Activated CD4-positive, alpha-beta T cell treated with anti-CD3 and anti-CD28 coated beads for 4 hours (primary cell): ENCODE measurements at places on chromosomes 5 and 9.

DNA sequence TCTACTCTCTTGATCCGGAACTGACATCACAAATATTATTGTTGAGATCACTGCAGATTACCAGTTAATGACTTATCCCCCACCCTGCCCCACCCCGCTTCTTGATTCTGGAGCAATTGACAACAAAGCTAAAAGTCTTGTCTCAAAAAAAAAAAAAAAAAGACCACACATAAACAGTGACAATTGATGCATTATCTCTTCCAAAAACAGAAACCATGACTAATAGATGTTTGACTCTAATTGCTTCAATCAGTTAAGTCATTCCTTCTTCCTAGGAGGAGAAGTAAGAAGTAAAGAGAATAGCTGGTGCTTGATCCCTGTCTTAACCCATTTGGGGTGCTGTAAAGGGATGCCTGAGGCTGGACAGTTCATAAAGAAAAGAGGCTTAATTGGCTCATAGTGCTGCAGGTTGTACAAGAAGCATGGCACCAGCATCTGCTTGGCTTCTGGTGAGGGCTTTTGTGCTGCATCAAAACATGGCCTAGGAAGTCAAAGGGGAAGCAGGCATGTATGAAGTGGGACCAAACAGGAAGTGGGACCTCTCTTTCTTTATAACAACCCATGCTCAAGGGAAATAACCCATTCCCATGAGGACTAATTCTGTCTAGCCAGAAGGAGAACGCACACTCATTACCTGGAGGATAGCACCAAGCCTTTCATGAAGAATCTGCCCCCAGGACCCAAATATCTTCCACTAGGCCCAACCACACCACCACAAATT lies 158.7 kb downstream of the TMEM167A start:
- no peak for DNase-seq

- no peak for DNase-seq
These were observed 25.8 kb downstream of the ADAMTSL2 start for GRCh38 chr9:133560311-133560710.

- no peak for DNase-seq
These were observed 46.8 kb upstream of the NXNL2 start for GRCh38 chr9:88488166-88488565.

GRCh38 chr5:10685115-10685521 lies 75.9 kb downstream of the DAP start:
- no peak for DNase-seq

- no peak for DNase-seq
These were observed 127.4 kb downstream of the BARX1 start for GRCh38 chr9:93827545-93828330.

- DNase-seq, result no peak
These were observed 114.5 kb downstream of the RXRA start for GRCh38 chr9:134440636-134441226.

GRCh38 chr5:120457839-120458507 lies 6.1 kb upstream of the PRR16 start:
- DNase-seq, result peak; percentile 4

- DNase-seq, result no peak
These were observed 91.8 kb upstream of the CCDC112 start for GRCh38 chr5:115388240-115388639.

DNA sequence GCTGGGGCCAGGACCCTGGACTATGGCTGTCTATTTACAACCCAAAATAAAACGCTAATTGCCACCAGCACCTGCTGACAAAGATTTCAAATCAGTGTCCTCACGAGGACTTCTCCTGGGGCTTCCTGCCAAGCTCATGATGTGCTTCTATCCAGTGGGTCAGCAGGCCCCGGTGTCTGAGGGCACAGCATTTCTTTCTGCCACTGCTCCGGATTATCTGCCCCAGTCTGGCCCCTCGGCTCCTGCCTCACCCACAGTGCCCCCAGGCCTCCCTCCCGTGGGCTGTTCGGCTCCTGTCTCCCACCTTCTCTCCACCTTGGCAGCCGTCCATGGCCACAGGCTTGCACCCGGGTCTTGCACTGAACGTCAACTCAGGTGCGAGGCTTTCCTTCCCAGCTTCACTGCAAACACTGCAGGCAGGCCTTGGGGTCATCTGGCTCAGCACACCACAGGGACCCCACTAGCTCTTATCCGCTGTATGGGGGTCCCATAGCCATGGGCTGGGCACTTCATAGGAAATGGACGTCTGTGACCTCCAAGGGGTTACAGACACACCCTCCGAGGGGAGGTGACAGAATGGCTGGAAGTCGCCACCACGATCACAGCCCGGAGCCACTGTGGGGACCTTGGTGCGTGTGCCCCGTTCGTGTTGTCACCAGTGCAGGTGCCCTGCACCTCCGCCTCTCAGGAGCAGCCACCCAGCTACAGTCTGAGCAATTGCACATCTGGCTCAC lies 43.8 kb upstream of the FCN1 start:
- DNase-seq, result no peak

DNA sequence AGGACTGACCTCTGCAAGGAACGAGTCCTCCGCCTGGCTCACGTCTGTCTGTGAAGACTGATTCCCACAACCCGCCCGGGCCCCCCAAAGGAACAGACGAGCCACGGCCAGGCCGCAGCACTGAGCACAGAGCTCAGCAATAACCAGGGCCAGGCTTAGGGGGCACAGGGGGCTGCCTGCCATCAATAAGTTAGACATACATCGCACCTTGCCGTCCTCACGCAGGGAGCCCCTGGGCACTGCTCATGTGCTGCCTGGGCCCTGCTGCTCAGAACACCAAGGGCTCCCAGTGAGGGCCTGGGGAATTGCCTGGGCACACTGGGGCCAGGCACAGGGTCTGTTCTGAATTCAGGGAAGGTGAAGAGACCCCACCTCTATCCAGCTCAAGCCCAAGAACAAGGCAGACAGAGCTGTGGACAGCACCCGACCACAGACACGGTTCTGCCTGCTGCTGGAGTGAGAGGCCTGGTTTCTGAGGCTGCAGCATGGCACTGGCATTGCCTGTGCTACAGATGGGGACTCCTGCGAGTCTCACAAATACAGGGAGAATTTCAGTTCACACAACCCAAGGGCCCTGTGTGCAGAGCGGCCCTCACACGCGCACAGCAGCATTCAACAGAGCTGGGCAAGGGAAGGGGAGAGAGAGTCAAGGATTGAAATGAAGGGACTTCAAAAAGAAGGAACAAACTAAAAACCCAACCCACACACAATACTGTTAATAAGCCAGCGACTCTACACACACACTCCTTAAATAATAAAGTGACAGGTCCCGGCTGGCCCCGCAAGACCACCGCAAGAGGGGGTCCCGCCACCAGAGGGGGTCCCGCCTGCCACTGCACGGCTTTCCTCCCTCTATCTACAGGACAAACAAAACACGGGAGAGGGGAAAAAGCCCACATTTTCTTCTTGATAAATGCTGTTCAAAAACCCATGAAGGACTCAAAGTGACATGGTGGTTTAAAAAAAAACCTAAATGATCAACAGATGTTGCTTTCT lies 32.0 kb downstream of the PRRT1B start:
- no peak for DNase-seq
